Type B pancreatic cell (in vitro differentiated cells): ENCODE measurements at places on chromosomes 12 and 14. TPM values are rescaled to one million over a fixed set of nuclear protein-coding genes. Genes with fewer than 3 reads are reported as not detected.

Gene IL26
- total RNA-seq: not detected in 2 replicates

Gene SDR39U1
- total RNA-seq: 54.1 and 62.1 TPM in 2 replicates

Gene KLRD1
- 0.48 TPM in 1 of 2 replicates, not detected in the other for total RNA-seq

Gene RNASE7
- 0.55 TPM in 1 of 2 replicates, not detected in the other for total RNA-seq

Gene CPM
- 56.2 and 58.1 TPM in 2 replicates for total RNA-seq

Gene TAS2R13
- total RNA-seq: 0.79 and 1.3 TPM in 2 replicates

Gene IFT81
- total RNA-seq: 12.6 and 33.8 TPM in 2 replicates

Gene CRIP1
- total RNA-seq: 5.1 and 15.4 TPM in 2 replicates

Gene ATP2B1
- total RNA-seq: 77.1 and 95.2 TPM in 2 replicates

Gene CYP46A1
- total RNA-seq: 0.98 and 4.7 TPM in 2 replicates

Gene AKAP6
- total RNA-seq: 4.7 and 5.5 TPM in 2 replicates

Gene LAG3
- 0.52 and 2.6 TPM in 2 replicates for total RNA-seq

Gene ATL1
- total RNA-seq: 5.7 and 7.3 TPM in 2 replicates

Gene CBLN3
- total RNA-seq: 1.4 and 2.4 TPM in 2 replicates

Gene ADCY6
- total RNA-seq: 40.5 and 54.4 TPM in 2 replicates

Gene PLEKHG3
- 64.7 and 83.9 TPM in 2 replicates for total RNA-seq

Gene KLHDC1
- total RNA-seq: 1.7 and 3.5 TPM in 2 replicates

Gene TRPV4
- total RNA-seq: 2.1 and 3.1 TPM in 2 replicates

Gene PRB2
- total RNA-seq: not detected in 2 replicates

Gene RTN1
- 4.9 and 11.1 TPM in 2 replicates for total RNA-seq

Gene CARMIL3
- total RNA-seq: 2.5 and 2.8 TPM in 2 replicates

Gene C14orf180
- total RNA-seq: not detected in 2 replicates

Gene CNTN1
- 19.3 and 25.2 TPM in 2 replicates for total RNA-seq

Gene MYF6
- total RNA-seq: 1.4 TPM in 1 of 2 replicates, not detected in the other

Gene C14orf39
- total RNA-seq: 0.19 and 0.80 TPM in 2 replicates

Gene CFL2
- 21.9 and 35.8 TPM in 2 replicates for total RNA-seq

Gene GTF2A1
- total RNA-seq: 31.4 and 40.9 TPM in 2 replicates

Gene SOAT2
- 0.97 and 1.9 TPM in 2 replicates for total RNA-seq

Gene WDHD1
- total RNA-seq: 15.5 and 36.0 TPM in 2 replicates

Gene MYO1H
- total RNA-seq: 0.72 and 0.79 TPM in 2 replicates

Gene LUM
- 32.8 and 49.5 TPM in 2 replicates for total RNA-seq

Gene TESPA1
- total RNA-seq: not detected in 2 replicates

Gene TMEM179
- total RNA-seq: 5.6 and 9.0 TPM in 2 replicates
